Suppressor macrophage (primary cell): ENCODE measurements at places on chromosomes 16 and 17.

GRCh38 chr17:60390925-60391470 lies 935 bp downstream of the USP32 start:
- peak; percentile 37 for DNase-seq

GRCh38 chr17:66577041-66577440 lies 257.9 kb upstream of the CACNG5 start:
- DNase-seq: no peak

DNA sequence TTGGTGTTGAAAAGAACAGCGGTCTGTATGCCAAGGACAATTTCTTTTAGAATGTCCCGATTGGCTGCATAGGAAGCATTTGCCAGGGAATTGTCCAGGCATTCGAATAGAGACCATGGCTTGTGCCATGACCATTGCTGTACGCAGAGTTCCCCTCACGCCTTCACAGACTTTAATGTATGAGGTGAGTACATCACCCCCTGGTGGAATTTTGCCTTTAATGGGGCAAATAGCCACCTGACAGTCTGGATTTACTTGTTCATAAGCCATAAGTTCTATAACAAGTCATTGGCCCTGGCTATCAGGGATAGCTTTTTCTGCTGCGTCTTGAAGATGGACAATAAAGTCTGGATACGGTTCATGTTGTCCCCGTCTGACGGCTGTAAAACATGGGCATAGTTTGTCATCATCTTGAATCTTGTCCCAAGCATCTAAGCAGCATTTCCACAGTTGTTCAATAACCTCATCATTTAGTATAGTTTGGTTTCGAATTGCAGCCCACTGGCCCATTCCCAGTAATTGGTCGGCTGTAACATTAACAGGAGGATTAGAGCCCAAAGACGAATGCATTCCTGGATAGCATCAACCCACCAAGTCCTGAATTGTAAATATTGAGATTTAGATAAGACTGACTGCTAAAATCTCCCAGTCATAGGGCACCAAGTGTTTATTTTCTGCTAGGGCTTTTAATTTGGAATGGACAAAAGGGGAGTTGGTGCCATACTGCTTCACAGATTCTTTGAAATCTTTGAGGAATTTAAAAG lies 67.7 kb upstream of the ARL4D start:
- no peak for DNase-seq

GRCh38 chr17:58507123-58507634 lies 7.3 kb downstream of the MTMR4 start:
- DNase-seq: peak; percentile 82

DNA sequence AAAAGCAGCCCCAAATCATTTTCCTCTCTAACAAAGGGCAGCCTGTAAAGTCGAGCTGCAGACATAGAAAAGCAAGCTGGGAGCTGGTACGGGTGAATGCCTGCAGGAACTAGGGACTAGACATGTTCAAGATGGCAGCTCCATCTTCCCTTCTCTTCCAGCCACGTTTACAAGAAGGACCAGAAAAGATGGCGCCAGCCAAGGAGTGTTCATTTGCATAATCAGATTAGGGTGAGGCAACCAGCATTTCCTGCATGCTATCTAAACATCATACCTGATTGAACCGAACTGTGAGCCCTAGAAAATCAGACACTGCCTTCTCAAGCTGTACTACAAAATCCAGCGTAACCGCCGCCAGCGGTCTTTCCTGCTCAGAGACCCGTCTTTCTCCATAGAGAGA lies 896.8 kb downstream of the CDH11 start:
- DNase-seq: no peak

- no peak for DNase-seq
Observed at GRCh38 chr16:21646721-21647561, 5.5 kb downstream of the IGSF6 start.

DNA sequence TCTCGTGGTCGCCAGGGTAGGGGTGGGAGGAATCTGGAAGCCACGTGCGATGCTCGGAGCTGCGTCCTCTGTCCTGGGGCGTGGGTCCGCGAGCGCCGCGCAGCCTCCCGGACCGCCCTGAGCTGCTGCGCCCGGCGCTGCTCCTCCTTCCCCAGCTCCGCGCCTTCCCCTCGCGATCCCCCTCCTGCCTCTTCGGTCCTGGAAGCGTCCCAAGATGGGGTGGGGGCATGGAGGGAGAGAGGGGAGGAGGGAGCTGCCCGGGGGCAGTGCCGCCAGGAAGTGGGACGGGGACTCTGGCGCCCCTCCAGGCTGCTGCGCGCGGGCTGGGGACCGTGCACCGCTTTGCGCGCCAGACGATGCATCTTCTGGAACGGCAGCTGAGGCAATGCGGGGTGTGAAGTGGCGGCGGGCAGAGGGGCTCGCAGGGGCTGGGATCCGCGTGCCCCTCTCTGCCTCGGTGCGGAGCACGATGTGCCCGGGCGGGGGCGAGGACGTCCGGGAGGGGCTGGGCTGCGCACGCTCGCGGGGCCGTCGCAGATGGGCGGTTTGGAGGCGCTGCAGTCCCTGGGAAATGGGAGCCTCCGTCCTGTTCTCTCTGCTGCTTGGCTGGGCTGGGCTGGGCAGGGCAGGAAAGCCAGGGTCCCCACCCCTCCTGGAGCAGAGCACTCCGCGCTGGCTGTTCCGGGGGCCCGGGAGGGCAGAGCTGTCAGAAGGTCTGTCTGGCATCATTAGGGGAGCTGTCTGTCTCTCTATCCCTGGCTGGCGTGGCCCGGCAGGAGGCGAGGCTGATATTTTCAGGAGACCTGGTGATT lies 388.0 kb downstream of the SEC14L1 start:
- no peak for DNase-seq

GRCh38 chr16:9497750-9498149 lies 406.3 kb downstream of the HAPSTR1 start:
- no peak for DNase-seq

DNA sequence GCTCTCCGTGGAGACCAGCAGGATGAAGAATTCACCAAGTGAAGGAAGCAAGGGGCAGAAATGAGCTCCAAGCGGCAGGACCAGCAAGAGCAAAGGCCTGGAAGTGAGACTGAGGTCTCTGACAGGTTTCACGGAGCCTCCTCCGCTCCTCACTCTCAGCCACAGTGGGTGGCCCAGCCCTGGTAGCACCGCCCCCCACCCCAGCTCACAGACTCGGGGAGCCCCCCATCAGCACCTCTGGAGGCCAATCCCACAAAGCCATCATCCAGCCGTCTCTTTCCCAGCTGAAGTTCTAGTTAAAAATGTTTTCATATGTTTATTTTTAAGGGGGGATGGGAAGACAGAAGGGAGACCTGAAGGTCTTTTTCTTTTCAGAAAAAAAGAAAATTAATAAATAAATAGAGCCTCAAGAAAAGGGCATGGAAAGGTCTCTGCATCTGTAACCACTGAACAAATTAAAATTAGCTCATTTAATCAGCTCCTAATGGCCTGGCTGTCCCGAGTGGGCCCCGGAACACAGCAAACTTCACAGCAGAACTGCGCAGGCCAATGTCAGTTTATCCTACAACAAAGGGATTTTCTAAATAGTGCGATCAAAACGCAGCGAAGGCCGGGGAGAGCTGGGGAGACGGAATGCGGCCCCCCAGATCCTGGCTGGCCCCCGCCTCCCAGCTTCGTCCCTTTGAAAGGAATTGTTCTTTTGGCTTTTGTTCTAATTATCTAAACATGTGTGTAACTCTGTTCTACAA lies 190.3 kb downstream of the ZNF423 start:
- DNase-seq: no peak

DNA sequence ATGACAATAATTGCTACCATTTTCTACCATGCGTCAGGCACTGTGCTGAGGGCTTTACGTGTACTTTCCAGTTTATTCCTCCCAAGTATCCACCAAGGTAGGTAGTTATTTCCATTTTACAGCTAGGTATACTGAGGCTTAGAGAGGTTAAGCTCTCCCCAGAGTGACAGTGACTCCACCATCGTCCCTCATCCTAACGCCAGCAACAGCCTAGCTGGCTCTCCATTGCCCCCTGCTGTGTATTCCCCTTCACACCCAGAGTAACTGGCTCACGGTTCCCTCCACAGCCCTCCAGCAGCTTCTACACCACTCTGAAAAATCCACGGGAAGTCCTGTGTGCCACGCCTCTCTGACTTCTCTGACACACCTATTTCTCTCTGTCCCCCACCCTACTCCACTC lies 7.1 kb upstream of the ASGR1 start:
- DNase-seq: peak; percentile 31

DNA sequence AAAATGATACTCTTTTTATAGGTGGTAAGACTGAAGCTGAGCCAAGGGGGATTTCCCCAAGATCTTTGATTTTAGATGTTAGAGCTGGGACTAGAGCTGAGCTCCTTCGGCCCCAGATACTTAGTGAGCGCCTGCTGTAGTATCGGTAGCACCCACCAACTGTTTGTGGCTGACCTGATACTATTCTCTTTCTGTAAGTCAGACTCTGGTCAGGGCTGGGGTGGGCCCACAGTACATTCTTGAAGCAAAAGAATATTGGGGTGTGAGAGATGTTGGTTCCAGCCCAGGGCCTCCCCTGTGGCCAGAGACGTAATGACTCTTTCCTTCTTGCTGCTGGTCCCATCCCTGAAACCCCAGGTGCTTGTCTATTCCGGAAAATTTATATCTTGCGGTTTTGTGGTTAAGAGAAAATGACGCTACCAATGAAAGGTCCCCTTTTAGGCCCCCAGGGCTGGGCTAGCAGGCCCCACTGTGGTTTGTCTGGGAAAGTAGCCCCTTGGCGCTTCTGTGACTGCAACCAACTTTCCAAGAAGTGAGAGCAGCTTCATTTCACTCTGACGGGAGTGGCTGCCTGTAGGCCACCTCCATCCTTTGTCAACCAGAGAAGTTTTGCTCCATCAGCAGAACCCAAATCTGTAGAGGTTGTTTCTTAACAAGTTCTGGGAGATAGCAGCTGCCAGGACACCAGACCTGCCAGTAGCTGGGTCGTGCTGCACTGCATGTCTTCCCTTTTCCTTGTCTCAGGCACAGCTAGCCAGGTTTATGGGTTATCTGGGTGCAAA lies 86.4 kb upstream of the LGALS9 start:
- no peak for DNase-seq

DNA sequence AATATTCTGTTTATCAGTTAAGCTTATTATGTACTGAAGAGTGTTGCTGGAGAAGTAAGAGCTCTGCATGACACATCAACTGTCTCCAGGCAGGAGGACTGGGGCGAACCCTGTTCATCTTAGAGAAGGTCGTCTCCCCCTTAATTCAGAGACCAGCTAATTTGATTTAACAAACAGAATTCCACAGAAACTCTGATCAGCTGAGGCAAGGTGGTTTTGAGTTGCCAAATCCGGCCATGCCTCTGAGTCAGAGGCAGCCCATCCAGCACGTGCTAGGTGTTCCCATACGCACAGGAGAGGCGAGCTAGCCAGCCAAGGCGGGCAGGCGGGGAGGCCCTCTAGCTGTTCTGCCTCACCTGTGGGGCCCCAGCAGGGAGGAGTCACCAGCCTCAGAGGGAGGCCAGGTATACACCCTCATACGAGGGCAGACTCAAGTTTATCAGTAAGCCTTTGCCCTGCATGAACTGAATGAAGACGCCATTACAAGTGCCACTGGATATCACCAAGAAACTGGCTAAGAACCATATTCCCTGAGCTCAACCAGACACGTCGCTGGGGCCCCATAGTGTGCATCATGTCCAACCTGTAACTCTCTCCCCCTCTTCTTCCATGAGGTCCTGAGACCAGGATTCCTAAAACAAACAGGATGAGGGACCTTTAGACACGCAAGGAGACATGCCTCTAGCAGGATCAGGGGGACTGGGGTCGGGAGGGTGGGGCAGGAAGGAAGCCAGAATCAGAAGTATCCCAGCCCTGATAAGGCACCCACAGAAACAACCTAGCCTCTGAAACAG lies 25.7 kb downstream of the STAT5A start:
- DNase-seq: no peak

GRCh38 chr17:50037321-50038107 lies 18.4 kb upstream of the ITGA3 start:
- no peak for DNase-seq

DNA sequence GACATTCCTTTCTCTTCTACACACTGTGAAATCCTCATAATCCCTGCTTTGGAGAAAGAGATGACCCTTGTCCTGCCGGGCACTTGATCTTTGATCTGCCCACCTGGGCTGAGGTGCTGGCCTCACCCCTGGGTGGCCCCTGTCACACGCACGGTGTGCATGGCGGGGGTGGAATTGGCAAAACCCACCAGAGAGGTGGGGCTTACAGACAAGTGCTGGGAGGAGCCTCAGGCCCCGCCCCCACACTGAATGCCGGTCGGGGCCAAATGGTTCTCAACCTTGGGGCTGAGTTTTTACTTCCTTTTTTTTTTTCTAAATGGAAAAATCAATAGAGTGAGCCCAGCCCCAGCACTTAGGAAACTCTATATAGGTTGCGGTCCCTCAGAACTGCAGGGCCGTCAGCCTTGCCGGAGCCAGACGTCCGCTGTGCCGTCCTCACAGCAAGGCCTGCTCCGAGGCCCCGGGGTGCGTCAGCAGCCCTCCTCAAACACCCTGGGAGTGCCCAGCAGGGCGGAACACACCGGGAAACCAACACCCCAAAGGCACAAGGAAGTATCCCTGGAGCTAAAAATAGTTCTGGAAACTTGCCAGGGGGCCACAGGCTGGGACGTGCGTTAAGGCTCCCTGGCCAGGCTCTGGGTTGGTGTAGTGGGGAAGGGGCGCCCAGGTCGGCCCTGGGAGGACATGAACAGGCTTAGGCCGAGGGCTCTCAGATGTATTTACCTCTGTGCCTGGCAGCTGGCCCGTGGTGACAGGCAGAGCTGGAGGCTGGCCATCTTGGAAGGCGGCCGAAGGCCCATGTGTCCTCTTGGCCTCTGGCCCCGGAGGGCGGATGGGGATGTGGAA lies 11.0 kb downstream of the GPRC5C start:
- peak; percentile 77 for DNase-seq

DNA sequence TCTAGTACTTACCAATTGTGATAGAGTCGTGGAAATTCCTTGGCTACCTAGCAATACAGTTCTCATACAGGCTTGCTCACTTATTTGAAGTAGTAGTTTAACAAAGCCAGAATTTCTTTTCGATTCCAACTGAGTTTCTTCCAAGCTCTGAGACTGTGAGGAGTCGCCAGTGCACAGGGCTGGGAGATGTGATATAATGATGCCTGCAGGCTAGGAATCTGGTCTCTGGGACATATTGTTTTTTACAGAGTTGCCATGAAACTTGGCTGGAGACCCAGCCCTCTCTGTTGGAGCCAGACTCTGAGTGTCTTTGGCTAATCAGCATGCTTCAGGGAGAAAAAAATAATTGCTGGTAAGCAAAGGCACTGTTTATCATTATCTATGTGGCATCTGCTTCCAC lies 698.8 kb upstream of the GOT2 start:
- no peak for DNase-seq

DNA sequence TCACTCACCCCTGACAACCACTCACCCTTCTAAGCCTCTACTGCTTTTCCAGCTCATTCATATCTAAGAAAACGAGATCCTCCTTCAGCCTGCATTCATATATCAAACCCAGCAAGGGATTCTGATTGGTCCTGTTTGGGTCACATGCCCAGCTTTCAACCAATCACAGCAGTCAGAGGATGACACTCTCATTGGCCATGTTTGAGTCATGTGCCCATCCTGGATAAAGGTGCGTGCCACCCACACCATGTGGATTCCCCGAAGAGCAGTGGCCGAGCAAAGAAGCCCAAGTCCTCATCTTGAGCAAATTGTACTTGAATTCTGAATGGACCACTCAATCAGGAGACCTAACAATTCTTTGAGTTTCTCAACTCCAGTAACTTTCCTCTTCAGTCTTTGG lies 45.0 kb downstream of the SCNN1G start:
- DNase-seq: no peak

- peak; percentile 57 for DNase-seq
Observed at GRCh38 chr16:25093208-25094061, 18.1 kb upstream of the LCMT1 start.
